ENCODE measurements at places on chromosomes 13 and 19.

GRCh38 chr19:17873786-17874757 lies 2.3 kb downstream of the SLC5A5 start:
- peak; percentile 51 for DNase-seq

DNA sequence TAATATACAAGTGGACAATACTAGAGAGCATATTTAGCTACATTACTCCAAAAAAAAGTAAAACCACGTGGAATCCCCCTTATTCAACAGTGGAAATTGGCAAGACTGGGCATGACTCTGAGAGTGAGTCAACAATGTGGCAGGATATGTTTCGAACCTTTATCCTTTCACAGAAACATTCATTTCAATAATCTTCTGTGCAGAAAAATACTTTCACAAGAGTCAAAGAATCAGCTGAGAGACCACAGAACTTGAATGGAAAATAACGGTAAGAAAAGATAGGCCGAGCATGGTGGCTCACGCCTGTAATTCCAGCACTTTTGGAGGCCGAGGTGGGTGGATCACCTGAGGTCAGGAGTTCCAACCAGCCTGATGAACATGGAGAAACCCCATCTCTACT lies 25.1 kb upstream of the CD70 start:
- no peak for DNase-seq

DNA sequence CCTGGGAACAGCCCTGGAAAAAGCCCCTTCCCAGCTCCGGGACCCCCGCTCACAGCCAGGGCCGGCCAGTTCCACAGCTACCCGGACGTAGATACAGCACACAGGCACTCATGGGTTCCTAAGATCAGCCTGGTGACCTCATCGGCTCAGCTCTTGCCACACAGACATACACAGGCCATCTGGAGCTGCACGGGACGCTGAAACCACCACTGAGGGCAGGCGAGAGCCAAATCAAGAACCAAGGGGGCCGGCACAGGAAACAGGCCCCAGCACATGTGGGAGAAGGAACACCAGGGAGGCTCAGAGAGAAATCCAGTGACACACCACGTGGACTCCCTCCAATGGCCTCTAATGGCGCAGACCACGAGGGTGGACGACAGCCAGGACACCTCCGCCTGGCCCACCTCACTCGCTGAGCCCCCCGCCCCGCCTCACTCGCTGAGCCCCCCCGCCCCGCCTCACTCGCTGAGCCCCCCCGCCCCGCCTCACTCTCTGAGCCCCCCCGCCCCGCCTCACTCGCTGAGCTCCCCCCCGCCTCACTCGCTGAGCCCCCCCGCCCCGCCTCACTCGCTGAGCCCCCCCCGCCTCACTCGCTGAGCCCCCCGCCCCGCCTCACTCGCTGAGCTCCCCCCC lies 69.7 kb upstream of the C13orf46 start:
- no peak for DNase-seq

GRCh38 chr19:56705939-56706338 lies 34.4 kb upstream of the ZNF835 start:
- DNase-seq = no peak

GRCh38 chr19:39405958-39406655 lies 540 bp upstream of the ZFP36 start:
- DNase-seq = peak; percentile 64

DNA sequence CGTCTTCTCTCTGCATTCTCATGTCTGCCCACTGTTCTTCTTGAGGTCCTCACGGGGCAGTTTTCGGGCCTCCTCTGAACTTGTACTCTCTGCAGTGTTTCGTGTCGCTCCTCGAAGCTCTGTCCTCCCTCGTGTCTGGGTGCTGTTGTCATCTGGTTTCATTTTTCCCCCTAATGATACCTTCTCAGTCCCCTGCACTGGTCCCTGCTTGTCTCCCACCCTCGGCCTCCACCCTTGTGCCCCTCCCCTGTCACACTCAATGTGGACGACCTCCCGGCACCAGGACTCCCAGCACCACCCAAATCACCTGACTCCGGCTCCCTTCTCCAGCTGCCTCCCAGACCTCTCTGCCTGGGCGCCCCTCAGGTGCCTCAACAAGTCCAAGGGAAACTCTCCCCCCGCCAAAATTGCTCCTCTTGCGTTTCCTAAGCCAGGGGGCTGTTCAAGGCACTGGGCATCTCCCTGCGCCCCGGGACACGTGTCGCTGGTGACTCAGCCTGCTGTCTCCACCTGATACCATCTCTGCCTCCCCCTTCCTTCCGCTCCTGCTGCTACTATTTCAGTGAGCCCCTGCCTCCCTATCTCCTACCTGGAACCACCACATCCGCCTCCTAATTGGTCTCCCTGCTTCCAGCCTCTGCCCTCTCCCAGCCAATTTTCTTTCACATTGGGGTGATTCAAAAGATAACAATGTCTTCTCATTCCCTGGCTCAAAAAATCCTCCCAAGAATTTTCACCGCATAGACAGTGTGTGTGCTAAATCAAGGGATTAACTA lies 49.5 kb downstream of the RFX2 start:
- no peak for DNase-seq

DNA sequence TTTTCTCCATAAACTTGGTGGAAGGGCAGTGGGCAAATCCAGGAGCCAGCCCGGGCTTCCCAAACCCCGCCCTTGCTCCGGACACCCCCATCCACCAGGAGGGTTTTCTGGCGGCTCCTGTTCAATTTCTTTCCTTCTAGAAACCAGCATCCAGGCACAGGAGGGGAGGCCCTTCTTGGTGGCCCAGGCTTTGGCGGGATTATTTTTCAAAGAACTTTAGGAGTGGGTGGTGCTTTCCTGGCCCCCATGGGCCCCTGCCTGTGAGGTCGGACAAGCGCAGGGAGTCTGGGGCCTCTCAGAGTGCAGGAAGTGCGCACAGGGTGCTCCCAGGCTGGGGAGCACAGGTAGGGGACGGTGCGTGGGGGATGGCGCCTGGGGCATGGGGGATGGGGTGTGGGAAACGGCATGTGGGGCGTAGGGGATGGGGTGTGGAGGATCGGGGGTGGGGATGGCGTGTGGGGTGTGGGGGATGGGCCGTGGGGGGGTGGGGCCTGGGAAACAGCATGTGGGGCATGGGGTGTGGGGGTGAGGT lies 396 bp downstream of the F7 start:
- no peak for DNase-seq

- DNase-seq = no peak
Observed at GRCh38 chr19:45812297-45812696, 2.8 kb downstream of the RSPH6A start.

GRCh38 chr13:73717632-73718031 lies 416.6 kb downstream of the KLF12 start:
- no peak for DNase-seq

- no peak for DNase-seq
Observed at GRCh38 chr19:41159881-41160280, 33.1 kb upstream of the CYP2S1 start.

Measured in activated naive CD4-positive, alpha-beta T cell (primary cell).